ENCODE measurements at places on chromosomes 7 and 10. TPM values are rescaled to one million over a fixed set of nuclear protein-coding genes. Genes with fewer than 3 reads are reported as not detected.
A peak's percentile ranks its signal among the peaks of the same experiment; 100 is the strongest.

- H3K36me3 ChIP-seq, result peaks cover 4% of the 10 kb centered on the region
- DNase-seq, result no peak
- no peak overlapping the region for H3K27ac ChIP-seq
- H3K4me1 ChIP-seq, result peaks cover 27% of the 10 kb centered on the region
- no peaks in the 10 kb centered on the region for H3K27me3 ChIP-seq
Measured at GRCh38 chr10:4839353-4839752, 13.3 kb downstream of the AKR1E2 start.

- peaks cover 6% of the 10 kb centered on the region for H3K4me1 ChIP-seq
- no peaks in the 10 kb centered on the region for H3K36me3 ChIP-seq
- H3K4me3 ChIP-seq, result no peak overlapping the region
- no peak for DNase-seq
Measured at GRCh38 chr7:116167177-116167576, 43.2 kb upstream of the TES start.

DNA sequence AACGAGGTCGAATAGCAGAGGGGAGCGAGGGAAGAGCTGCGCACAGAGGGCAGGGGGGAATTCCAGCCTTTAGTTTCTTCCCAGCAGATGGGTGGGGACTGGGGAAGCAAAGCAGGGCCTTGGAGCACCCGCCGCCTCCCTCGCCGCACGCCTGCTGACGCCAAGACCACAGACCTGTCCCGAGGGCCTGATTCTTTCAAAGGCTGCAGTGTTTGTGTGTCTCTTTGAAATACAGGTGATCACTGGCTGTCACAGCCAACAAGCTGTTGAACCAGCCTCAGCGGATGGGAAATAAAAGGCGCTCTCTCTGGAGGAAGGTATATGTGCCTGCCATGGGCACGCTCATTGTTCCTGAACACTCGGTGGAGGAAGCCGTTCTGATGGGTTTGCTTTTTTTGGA, 119.3 kb downstream of the FAM53B start:
- no peak overlapping the region for H3K4me3 ChIP-seq
- H3K27ac ChIP-seq, result no peak overlapping the region
- peaks cover 10% of the 10 kb centered on the region for H3K27me3 ChIP-seq
- no peak for DNase-seq
- H3K4me1 ChIP-seq, result peaks cover 31% of the 10 kb centered on the region
- peaks cover 9% of the 10 kb centered on the region for H3K36me3 ChIP-seq

GRCh38 chr7:153475239-153475638, 577.0 kb upstream of the DPP6 start:
- DNase-seq, result no peak
- no peaks in the 10 kb centered on the region for H3K36me3 ChIP-seq
- H3K4me1 ChIP-seq, result no peaks in the 10 kb centered on the region
- H3K27ac ChIP-seq, result no peak overlapping the region
- no peaks in the 10 kb centered on the region for H3K27me3 ChIP-seq

DNA sequence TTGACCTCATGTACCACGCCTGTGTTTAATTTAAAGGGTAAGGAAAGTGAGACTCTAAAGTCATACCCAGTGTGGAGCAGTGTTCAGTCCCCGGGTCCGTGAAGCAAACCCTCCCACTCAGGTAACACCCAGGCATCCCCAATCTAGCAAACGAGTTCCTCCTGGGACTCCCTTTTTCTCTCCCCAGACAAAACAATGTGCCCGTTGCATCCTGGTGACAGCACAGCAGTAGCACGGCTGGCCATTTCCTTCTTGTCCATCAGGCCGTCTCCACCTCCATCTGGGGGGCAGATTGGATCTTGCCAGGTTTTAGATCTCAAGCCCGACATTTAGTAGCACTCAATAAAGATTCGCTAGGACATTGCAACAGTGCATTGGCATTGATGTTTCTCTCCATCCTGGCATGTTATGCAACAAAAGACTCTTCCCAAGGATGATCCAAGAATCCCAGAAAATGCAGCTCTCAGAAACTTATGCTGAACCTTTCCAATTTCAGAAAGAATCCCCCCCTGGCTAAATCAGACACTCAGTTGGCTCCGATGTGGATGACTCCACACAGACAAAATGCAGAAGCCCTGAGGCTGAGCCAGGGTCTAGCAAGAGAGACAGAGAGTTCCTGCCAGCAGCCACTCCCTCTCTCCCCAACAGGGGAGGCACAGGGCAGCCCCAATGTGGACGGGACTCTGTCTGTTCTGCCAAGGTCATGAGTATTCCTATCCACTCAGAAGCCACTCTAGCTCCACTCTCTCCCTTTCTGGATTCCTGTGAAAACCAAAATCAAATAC, 274.5 kb upstream of the MGMT start:
- no peak overlapping the region for H3K27ac ChIP-seq
- H3K4me3 ChIP-seq, result no peak overlapping the region
- H3K4me1 ChIP-seq, result no peaks in the 10 kb centered on the region
- no peaks in the 10 kb centered on the region for H3K36me3 ChIP-seq

DNA sequence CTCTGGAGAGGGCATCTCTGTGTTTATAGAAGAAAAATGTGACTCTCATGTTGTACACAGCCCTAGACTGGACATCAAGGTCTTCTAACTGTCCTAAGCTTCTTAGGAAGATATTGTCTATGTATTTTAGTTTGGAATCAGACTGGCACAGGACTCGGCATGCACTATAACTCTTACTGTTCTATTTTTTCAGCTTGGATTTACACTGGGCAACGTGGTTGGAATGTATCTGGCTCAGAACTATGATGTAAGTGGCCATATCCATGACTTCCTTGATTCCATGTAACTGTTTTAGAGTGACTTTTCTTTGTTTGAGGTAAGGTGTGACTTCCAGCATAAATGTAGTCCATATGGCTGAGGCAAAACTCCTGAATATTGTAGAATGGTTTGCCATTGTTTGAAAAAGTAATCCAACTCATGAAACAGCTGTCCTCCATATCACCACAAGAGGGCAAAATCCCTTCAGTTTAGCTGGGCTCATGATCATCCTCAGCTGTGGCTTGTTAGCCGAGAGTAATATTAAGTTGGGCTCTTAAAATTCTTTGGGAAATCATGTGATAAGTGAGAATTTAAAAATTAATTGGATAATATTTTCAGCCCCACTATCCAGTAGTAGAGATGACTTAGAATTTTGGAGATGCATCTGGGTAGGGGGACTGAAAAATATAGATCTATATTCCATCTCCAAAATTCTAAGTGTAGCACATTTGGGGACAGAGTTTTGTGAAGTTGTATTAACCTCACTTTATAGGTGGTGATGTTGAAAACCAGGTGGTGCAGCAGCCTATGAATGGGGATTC, 10.4 kb downstream of the STMP1 start:
- peaks cover 10% of the 10 kb centered on the region for H3K4me1 ChIP-seq
- peaks cover 2% of the 10 kb centered on the region for H3K27me3 ChIP-seq
- H3K36me3 ChIP-seq, result peaks cover 20% of the 10 kb centered on the region
- no peak overlapping the region for H3K27ac ChIP-seq
- DNase-seq, result no peak

GRCh38 chr10:6173203-6173602, 29.5 kb upstream of the PFKFB3 start:
- H3K4me3 ChIP-seq, result peak overlapping the region; percentile 56
- peak overlapping the region; percentile 78 for H3K27ac ChIP-seq
- H3K27me3 ChIP-seq, result no peaks in the 10 kb centered on the region
- H3K36me3 ChIP-seq, result peaks cover 19% of the 10 kb centered on the region
- peaks cover 79% of the 10 kb centered on the region for H3K4me1 ChIP-seq

- no peak for DNase-seq
- peaks cover 17% of the 10 kb centered on the region for H3K27me3 ChIP-seq
- no peak overlapping the region for H3K27ac ChIP-seq
- H3K4me1 ChIP-seq, result peaks cover 17% of the 10 kb centered on the region
Measured at GRCh38 chr7:22183522-22184280, 173.3 kb downstream of the RAPGEF5 start.

DNA sequence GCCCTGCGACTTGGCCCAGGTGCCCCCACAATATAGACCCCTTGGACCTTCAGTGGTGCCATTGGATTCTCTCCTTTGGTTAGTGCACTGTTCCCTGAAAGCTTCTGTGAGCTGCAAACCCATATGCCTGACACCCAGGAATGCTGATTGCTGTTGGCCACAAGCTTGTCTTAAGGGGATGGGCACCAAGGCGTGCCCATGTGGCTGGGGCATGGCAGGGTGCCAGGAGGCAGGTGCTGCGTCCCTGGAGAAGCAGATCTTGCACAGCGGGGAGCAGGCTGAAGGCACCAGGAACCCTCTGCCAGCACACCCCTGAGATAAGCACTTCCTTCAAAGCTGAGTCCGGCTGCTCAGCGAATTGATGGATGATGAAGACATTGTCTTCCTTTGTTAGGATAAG, 411.8 kb downstream of the SDK1 start:
- H3K27ac ChIP-seq, result no peak overlapping the region
- H3K27me3 ChIP-seq, result no peaks in the 10 kb centered on the region
- H3K4me1 ChIP-seq, result no peaks in the 10 kb centered on the region
- no peaks in the 10 kb centered on the region for H3K36me3 ChIP-seq
- no peak for DNase-seq

- H3K27ac ChIP-seq, result no peak overlapping the region
- no peaks in the 10 kb centered on the region for H3K27me3 ChIP-seq
- no peak for DNase-seq
- no peak overlapping the region for H3K4me3 ChIP-seq
Measured at GRCh38 chr7:110803602-110804143, 287.3 kb upstream of the LRRN3 start.

GRCh38 chr7:47511699-47512370, 70.1 kb downstream of the TNS3 start:
- no peaks in the 10 kb centered on the region for H3K36me3 ChIP-seq
- no peak overlapping the region for H3K4me3 ChIP-seq
- H3K27ac ChIP-seq, result no peak overlapping the region
- H3K4me1 ChIP-seq, result no peaks in the 10 kb centered on the region
- DNase-seq, result no peak

DNA sequence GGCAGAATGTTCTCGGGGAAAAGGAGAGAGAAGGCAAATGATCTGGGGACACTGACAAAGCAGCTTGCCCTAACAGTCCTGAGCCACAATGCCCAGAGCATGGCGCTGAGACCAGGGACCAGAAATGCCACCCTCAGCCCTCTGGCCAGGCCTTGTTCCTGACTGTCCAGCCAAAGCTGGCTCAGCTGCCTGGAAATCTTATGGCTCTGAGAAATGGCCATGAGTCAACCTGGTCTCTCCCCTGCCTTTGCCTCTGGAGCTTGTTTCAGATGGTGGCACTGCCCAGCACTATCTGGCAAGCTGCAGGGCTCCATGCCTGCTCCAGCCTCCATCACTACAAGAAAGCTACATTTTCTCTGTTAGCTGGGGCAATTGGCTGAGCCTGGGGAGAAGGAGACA, 90.5 kb upstream of the PLXNA4 start:
- peaks cover 5% of the 10 kb centered on the region for H3K36me3 ChIP-seq
- H3K27ac ChIP-seq, result no peak overlapping the region
- no peaks in the 10 kb centered on the region for H3K27me3 ChIP-seq
- DNase-seq, result no peak

Gene DLX5
- not detected for total RNA-seq

Gene FGFR2
- not detected for total RNA-seq

Gene SFTPD
- not detected for total RNA-seq

Gene CYP3A7
- not detected for total RNA-seq

Gene LRRN3
- total RNA-seq, result 57.3 TPM

Gene SLC26A3
- not detected for total RNA-seq

Gene AZGP1
- not detected for total RNA-seq

Gene METTL27
- total RNA-seq, result 1.8 TPM

Gene CDK14
- 1.6 TPM for total RNA-seq

Gene NKX2-3
- total RNA-seq, result not detected

Data from activated T-helper 1 cell treated with anti-CD3 and anti-CD28 coated beads, Interleukin-12 subunit alpha, Interleukin-12 subunit beta, Interleukin-2, Interleukin-4 antibody, amounts not matched to agents 30 ng/mL and 10 ng/mL and 1 ng/mL, durations not matched to agents 14 hours and 24 hours and 36 hours (primary cell).